ENCODE measurements at places on chromosomes 6 and 20.
A peak's percentile ranks its signal among the peaks of the same experiment; 100 is the strongest.

- DNase-seq: no peak
Observed at GRCh38 chr20:8435285-8436035, 303.4 kb downstream of the PLCB1 start.

- no peak for DNase-seq
Observed at GRCh38 chr20:23586735-23587525, 18.6 kb upstream of the CST9L start.

DNA sequence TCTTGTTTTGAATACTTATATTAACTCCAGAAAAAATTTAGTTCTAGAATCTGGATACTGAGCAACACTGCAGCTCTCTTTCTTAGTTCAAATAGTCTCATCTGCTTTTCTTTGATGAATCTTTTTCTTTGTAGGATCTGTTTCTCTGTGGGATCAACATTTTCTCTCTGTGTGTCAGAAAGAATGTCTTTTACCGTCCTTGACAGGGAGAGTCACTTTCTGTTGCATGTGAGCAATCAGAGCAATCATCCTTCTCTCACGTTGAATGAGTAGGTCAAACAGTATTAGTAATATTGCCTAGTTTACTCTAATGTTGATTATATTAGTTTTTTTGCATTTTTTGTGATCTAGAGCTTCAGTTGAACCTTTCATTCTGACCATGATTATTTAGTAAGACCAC lies 130.9 kb downstream of the TRMT11 start:
- no peak for DNase-seq

DNA sequence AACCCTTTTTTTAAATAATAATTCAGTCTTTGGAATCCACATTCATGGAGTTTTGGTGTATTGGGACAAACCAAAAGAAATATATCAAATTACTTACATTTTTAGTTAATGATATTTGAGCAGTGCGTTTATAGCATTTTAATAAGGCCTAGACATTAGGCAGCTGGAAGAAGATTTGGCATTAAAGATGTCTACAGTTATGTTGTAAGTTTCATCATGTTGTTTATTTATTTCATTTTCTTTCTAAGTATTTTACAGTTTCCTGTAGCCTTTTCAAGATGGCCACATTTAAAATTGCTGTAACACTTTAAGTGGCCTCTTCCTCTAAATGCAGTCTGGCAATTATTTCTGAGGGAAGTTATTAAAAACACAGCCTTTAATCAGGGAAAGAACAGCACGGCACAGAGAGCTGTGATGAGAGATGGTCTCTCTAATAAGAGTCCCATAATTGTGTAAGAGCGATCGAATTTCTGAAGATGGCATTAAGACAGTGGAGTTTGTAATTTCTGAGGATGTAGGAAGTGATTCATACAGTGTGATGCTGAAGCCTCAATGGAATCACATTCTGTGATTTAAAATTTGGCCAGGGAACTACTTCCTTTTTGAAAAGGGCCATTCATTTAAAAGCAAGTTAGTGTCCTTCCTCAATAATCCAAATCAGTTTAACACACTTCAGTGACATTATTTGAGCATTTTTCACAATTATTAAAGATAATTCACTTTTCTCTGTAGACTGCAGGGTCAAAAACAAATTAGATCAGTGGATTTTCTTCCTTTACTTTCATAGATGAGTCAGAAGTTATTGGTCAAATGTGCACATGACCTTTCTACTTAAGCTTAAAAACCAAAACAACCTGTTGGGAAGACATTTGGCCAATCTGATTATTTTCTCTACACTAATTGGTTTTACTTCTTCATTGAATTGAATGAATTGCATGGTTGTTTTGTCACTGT lies 52.4 kb upstream of the EDN3 start:
- DNase-seq: no peak

DNA sequence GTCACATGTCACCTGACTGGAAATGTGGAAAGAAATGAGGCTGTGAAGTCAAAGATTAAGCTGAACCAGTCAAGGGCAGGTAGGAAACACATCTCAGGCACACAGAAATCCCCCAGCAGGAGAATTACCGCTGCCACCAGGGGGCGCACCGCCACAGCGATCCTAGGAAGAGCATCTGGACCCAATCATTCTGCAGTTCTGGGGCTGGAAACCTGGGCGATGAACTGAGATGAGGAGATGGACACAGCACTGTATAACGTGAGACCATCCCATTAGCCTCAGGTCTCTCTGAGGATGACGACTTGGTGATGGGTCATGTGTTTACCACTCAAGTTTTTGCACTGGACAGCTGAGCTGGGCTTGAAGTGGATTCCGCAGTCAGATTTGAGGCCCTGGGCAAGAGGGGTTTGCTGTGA lies 6.5 kb upstream of the SLC24A3 start:
- peak; percentile 71 for DNase-seq

DNA sequence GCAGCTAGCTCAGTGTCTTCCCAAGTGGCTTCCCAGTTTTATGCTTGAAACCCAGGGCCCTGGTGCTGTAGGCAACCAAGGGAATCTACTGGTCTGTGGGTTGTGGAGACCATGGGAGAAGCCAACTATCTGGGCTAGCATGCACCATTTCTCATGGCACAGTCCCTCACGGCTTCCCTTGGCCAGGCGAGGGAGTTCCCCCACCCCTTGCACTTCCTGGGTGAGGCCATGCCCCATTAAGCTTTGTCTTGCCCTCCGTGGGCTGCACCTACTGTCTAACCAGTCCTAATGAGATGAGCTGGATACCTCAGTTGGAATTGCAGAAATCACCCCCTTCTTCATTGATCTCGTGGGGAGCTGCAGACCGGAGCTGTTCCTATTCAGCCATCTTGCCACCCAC lies 1152.0 kb downstream of the KHDRBS2 start:
- DNase-seq: no peak

- no peak for DNase-seq
Observed at GRCh38 chr6:10478187-10479040, 42.7 kb upstream of the GCNT2 start.

- no peak for DNase-seq
Observed at GRCh38 chr6:116685437-116685993, 4.5 kb downstream of the KPNA5 start.

DNA sequence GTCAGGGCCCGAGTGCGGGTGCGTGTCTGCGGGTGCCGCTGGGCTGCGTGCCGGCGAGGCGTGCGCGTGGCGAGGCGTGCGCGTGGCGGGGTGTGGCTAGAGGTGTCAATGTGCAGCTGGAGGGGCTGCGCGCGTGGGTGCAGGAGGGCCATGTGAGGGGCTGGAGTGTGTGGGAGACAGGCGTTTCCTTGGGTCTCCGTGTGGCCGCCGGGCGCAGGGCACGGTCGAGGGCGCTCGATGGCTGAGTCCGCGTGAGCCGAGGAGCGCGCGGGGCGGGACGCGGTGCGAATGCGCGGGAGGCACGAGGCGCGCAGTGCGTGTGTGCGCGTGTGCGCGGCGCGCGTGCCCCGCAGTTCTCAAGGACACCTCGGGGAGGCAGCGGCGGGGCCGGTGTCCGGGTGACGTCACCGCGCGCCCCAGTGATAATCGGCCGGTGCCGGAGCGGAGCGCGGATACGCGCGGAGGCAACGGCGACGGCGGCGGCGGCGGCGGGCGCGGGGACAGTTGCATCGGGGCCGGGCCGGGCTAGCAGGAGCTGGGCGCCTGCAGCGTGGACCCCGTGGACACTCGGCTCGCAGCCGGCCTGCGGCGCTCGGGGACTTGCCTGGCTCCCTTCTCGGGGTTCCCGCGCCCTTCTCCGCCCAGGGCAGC lies 38.7 kb downstream of the YTHDF1 start:
- peak; percentile 43 for DNase-seq

GRCh38 chr6:29958046-29958445 lies 15.7 kb downstream of the HLA-A start:
- DNase-seq: no peak

DNA sequence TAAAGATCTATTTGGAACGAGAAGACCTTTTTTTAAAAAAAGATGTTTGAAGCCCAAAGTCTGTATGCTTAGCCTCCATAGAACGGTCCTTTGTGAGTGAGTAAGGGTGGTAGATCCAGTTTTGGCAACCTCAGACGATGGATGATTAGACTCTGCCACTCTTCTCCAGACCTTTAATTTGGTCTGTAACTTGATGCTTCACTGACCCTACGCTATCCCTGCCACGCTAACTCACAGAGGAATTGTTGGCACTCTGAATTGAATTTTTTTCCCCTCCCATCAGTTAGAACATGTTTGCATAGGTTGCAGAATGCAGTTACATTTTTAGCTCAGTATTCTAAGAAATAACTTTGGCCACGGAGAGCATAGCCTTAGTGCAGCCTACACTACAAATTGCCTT lies 15.8 kb upstream of the DEK start:
- no peak for DNase-seq

GRCh38 chr6:151494235-151494935 lies 568 bp downstream of the CCDC170 start:
- DNase-seq: peak; percentile 61

GRCh38 chr6:35191889-35192288 lies 21.9 kb upstream of the SCUBE3 start:
- no peak for DNase-seq

- no peak for DNase-seq
Observed at GRCh38 chr6:165184192-165184979, 125.0 kb downstream of the C6orf118 start.

DNA sequence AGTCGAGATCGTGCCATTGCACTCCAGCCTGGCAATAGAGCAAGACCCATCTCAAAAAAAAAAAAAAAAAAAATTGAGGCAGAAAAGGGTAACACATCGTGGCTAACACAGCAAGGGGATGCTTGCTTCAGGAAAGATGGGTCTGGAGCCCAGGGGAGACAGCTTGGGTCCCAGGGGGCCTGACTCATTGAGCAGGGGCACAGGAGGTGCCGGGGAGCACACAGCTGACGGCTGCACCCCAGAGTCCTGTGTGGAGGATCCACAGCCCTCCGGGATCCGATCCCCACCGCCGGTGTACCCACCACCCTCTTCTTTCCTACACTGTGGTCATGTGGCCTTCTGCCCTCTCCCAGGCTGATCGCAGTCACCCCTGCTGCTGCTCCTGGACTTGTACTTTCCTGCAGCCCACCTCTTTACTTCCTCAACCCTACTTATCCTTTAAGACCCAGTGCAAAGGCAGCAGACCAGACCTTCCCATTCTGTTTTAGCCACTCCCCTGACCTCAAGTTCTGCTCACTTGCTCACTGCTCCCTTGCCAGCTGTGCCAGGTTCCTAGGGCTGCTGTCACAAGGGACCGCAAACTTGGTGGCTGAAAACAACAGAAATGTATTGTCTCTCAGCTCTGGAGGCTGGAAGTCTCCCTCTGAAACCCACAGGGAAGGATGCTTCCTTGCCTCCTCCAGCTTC lies 17.6 kb upstream of the EZR start:
- no peak for DNase-seq

DNA sequence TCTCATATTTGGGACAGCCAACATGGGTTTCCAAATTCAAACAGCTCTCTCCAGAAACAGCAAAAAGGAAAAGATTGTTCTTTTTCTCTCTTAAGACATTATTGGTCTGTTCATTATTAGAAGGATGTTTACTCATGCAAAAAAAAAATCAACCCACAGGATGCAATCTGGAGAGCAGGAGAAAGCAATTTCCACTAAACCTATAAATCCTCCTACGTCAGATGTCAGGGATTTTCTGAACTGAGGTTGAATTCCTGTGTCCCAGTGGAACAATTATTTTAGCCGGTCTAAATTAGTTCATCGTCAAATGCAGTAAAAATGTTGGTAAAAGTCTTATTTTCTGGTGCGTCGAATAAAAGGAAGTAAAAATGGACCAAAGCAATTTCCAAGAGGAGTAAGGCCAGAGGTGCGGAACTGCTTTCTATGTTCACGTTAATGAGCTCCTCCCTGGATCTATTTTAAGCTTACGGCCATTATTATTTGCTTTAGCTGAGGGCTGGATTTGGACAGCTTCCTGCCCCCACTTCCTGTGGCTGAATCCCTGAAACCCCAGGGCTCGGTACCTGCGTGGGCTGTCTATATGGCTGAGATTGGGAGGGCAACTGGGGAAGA lies at the start of gene GABRR1:
Gene GABRR1 (minus strand): TSS at position 60 of the 612 bp plus-strand sequence. CDS start 36 bp downstream, at position 24.
- DNase-seq: no peak

GRCh38 chr20:38489181-38489580 lies 16.5 kb downstream of the RALGAPB start:
- DNase-seq: no peak

- no peak for DNase-seq
Observed at GRCh38 chr20:57175397-57176010, 90.9 kb downstream of the BMP7 start.

- DNase-seq: no peak
Observed at GRCh38 chr6:121223930-121224329, 110.3 kb downstream of the TBC1D32 start.

DNA sequence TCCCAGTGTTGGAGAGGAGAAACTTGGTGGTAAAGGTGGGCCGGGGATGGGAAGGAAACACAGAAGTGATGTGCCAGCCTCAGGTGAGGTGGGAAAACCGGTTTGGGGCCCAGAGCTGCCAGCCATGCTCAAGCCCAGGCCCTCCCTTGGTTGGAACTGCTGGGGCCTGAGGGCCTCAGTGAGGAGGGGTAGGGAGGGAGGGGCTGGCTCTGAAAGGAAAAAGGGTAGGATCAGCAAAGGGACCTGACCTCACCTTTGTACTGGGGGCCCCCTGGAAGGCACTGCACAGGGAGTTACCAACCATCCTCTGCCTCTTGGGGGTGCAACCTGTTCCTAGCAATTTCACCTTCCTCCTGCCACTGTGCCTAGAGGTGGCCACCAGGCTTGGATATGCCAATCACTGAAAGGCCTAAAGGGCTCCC lies 1.8 kb upstream of the SPEF1 start:
- no peak for DNase-seq
